ENCODE measurements at places on chromosomes 7 and 10.

DNA sequence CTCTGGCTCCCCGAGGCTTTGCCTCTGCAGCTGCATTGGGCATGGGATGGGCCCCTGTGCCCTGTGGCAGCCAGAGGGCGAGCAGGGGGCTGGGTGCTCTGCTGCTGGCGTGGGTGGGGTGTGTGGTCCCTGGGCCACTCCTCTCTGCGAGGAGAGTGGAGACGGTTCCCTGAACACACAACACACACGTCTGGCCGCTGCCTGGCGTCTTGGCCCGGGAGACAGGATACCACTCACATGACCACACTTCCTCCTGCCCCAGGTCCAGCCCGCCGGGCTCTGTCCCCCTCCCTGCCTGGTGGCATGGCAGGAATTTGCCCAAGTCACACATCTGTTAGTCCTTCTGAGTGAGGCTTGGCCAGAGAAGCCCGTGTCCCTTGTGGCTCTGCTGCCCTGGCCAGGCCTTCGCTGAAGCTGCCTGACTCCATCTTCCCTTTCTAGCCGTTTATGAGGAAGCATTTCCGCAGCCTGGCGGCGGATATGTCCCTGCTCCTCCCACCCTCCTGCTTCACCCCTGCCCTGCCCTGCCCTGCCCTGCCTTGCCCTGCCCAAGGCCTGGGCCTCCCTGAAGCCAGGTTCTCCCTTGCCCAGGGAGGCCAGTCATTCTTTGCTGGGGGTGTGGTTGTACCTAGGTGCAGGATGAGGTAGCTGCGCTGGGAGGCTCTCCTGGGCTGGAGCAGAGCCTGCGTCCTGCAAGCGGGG, 3.0 kb downstream of the BRI3 start:
- DNase-seq: no peak

GRCh38 chr7:108016841-108017775, 14.1 kb upstream of the LAMB1 start:
- no peak for DNase-seq

GRCh38 chr10:100912013-100912604, 654 bp upstream of the SLF2 start:
- DNase-seq: no peak

- no peak for DNase-seq
Measured at GRCh38 chr10:68813559-68813958, 13.8 kb upstream of the STOX1 start.

DNA sequence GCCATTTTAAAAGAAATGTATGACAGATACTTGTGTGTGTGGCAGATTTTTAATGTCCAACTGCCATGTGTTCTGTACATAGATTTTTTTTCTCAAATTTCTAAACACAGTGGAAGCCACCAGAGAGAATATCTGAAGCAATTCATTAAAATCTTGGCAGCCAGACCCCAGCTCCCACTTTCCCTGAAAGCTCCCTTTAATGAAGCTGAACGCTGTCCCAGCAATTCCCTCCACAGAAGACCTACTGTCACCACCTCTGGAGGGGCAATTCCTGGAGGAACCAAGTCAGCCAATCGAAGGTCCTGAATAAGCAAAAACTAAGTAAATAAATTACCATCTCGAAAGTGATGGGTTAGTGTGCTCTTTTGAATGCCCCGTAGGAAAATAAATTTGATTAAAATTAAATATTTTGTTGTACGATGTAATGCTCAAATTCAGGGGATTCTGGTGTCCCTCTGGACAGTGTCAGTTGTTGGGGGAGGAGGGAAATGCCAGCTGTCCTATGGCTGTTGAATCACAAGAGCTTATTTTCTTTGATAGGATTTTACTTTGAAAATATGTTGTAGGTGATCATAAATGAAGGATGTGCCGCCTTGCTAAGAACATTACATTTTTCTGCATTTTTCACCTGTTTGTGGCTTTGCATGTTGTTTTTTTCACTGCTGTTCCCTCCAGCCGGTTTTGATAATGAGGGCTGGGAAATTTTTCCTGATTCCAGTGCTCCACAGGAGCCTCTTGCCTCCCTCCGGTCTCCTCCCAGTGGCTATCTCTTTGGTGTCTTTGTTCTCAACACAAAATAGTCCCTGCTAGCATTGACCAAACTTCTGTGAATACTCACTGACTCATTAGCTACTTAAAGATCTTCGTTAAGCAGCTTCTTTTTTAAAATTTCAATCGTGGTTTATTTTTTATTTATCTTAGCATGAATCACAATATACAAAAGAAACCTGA, 9.2 kb upstream of the GSAP start:
- DNase-seq: no peak

- no peak for DNase-seq
Measured at GRCh38 chr7:7920056-7920455, 48.5 kb upstream of the GLCCI1 start.

DNA sequence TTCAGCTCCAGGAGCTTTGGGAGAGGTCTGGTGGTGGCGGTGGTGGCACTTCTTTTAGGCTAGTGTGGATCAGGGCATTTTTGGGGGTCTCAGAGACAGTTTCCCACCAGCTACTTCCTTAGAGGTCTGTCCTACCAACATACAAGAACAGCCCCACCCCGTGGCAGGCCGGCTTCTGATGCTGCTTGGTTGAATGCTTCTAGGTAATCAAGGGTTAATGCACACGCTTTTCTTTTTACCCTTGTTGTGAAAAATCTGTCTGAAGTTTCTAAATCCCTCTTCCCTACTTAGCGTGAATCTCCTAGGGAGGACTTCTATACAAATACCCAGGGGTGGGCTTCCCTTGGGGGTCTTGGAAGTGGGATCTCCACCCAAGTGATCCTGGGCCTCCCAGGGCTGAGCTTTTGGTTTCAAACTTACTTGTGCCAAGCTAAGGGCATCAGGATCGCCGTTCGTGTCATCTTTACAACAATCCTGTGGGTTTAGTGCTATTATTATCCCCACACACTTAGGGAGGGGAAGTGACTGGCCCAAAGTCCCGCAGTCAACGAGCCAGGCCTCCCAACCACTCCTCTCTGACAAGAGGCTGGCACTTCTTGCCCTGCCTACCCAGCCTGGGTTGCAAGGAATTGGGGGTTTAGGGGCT, 1.7 kb downstream of the SH2B2 start:
- DNase-seq: no peak

DNA sequence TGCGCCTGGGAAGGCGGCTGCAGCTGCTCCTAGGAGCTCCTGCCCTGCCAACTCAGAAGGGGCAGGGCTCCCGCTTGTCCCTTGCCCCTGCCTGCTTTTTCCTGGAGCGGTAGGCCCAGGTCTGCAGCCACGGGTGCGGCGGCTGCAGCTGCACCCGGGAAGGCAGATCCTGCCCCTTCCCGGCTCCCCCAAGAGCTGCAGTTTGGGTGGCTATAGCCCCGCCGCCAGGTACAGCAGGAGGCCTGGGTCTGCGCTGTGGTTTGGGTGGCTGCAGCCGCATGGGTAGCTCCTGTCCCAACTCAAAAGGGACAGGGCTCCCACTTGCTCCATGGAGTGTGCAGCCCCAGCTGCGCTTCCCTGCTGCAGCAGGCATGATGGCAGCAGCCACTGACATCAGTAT, 6.5 kb upstream of the AUTS2 start:
- DNase-seq: no peak

GRCh38 chr10:46525177-46525823, 31.2 kb downstream of the GPRIN2 start:
- no peak for DNase-seq

GRCh38 chr10:95815701-95816240, 59.8 kb downstream of the ENTPD1 start:
- DNase-seq: no peak

DNA sequence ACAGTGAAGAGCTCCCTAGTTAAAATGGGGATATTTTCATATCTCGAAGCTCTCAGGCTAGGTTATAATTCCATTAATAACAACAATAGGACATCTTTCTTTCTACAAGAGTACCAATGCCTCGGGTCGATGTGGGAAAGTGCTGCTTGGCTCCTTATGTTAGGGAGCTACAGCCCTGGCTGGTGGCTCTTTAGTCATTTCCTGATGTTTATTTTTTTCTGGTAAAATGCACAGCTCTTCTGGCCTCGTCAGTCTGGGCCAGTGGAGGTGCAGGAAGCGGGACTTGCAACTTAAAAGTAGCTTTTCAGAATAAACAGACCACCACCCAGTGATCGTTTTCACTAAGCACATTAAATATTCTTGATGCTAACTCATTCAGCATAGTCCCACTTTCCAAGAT, 58.3 kb downstream of the MKX start:
- DNase-seq: no peak

DNA sequence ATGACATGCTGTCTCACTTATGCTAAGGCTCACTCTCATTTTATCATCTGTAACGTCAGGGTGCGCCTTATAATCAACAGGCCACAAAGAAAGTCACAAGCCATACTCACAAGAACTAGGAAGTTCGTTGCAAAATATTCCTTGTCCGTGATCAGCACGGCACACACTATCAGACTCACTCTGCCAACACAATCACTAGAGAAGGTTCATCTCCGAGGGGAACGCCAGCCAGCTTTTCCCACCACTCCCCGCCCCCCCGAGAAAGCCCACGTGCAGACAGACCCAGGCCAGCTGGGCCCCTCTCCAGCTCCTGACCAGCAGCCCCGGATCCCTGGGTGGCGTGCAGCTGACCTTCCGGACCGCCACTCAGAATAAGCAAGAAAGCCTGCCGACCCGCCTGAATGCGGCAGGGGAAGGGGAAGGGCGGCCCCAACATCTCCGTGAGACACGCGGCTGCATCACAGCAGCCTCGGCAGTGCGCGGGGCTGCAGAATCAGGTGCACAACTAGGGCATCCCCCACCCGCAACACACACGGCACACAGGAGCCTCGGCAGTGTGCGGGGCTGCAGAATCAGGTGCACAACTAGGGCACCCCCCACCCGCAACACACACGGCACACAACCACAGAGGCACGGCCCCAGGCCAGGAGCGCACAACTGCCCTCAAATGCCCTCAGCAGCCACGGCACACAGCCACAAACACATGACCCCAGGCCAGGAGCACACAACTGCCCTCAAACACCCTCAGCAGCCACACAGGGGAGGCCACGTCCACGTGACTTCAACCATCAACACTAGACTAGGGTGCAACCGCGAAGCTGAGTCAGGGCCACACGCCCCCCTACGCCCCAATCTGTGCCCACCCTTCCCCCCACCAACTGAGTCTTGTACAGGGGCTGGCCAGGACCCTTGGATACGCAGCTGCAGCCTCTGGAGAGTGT, 2.5 kb upstream of the GPR146 start:
- DNase-seq: no peak

DNA sequence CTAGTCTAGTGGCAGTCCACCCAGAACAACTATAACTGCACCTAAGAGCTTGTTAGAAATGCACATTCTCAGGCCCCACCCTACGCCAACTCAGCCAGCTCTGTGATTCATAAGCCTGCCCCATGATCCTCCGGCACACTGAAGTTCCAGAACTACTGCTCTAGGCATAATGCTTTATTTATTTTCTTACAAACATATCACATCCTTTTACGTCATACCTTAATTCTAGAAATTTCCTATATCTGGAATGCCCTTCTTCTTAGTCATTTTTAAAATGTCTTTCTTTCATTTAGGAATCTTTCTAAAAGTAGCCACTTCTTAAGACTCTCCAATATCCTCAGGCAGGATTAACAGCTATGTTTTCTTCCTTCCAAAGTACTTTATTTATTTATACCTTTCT, 480.1 kb downstream of the INHBA start:
- no peak for DNase-seq

- DNase-seq: no peak
Measured at GRCh38 chr7:96962221-96962885, 43.0 kb upstream of the DLX6 start.

DNA sequence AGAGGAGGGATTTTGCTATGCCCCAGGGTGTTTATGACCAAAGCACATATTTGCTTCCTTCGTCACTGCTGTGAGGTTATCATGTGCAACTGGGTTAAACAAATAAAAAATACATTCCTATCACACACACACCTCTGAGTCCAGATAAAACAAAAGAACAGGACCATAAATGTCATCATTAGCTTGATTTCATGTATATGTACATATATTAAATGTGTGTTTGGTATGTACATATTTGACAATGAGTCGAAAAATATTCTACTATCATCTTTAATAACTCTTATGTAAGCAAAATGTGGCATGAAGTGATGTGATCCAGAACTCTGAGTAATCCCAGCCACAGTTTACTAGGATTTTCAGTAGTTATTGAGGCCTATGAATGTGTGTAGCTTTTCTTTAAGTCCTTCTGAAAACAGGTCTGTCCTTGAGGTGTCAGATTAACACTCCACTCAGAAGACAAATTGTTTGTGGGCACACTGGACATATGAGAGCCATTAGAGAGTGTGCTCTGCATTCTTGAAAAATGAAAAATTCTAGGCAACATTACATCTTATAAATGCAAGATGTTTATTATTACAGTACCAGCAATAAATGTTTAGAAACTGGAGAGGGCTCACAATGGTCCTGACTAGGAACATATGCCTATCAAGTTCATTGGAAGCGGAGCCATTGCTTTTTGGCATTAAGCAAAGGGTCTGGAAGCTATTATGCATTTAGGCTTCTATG, 335.1 kb upstream of the SEMA3A start:
- no peak for DNase-seq

- DNase-seq: no peak
Measured at GRCh38 chr7:159096736-159097581, 47.7 kb downstream of the VIPR2 start.

- DNase-seq: no peak
Measured at GRCh38 chr10:34179280-34179679, 635.8 kb downstream of the PARD3 start.

- DNase-seq: no peak
Measured at GRCh38 chr10:92011560-92012214, 88.1 kb downstream of the BTAF1 start.

- DNase-seq: no peak
Measured at GRCh38 chr7:85972504-85973141, 671.1 kb upstream of the GRM3 start.

GRCh38 chr7:128915271-128915819, 4.8 kb upstream of the KCP start:
- no peak for DNase-seq

DNA sequence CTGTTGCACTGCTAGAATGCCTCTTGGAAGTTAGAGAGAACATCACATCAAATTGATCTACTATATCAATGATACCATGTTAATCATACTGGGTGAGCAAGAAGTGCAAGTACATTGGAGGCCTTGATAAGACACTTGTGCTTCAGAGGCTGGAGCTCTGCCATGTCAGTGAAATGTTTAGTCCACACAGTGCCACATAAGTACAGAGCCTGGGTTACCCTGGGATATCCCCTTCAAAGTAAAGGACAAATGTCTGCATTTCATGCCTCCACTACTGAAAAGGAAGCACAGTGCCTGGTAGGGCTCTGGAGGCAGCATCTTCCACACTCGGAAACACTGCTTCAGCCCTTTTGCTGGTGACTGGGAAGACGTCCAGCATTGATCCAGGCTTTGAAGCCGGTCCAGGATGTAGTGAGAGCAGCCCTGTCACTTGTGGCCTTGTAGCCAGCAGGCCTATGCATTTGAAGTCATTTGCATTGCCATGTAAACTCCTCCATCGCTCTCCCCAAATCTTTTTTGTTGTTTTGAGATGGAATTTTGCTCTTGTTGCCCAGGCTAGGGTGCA, 15.7 kb upstream of the STN1 start:
- DNase-seq: no peak

- no peak for DNase-seq
Measured at GRCh38 chr7:3495530-3495929, 194.5 kb downstream of the SDK1 start.
